ENCODE measurements at places on chromosomes 6 and 20.

- peak; percentile 50 for DNase-seq
Observed at GRCh38 chr6:99241905-99242534, 107.5 kb downstream of the FAXC start.

DNA sequence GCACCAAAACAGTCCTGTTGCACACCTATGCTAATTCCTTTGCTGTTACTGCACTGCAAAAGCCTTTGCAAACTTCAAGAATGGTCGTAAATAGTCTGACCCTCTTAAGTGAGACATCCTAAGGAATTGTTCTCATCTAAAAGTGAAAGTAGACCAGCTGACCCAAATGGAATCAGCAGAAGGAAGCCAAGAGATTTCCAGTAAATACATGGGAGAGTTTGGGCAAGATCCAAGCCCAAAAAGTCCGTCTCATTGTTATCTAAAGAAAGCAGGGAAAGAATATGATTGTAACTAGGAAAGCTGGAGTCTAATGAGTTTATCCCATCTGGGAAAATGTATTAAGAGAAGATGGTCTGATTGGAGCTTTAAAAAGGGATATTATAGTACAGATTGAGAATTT, 43.0 kb upstream of the HIVEP1 start:
- no peak for DNase-seq

DNA sequence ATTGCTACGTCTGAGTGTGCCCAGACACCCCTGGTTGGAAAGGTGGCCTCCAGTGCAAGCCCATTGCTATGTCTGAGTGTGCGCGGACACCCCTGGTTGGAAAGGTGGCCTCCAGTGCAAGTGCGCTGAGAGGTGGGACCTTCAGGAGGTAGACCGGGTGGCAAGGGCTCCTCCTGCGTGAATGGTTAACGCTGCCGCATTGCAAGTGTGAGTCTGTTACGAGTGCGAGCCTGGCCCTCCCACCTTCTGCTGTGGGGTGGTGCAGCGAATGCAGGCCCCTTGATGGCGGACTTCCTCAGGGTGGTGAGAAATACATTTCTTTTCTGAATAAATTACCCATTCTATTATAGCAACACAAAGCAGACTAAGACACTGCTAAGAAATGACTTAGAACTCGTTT, 208.8 kb downstream of the DLL1 start:
- no peak for DNase-seq

DNA sequence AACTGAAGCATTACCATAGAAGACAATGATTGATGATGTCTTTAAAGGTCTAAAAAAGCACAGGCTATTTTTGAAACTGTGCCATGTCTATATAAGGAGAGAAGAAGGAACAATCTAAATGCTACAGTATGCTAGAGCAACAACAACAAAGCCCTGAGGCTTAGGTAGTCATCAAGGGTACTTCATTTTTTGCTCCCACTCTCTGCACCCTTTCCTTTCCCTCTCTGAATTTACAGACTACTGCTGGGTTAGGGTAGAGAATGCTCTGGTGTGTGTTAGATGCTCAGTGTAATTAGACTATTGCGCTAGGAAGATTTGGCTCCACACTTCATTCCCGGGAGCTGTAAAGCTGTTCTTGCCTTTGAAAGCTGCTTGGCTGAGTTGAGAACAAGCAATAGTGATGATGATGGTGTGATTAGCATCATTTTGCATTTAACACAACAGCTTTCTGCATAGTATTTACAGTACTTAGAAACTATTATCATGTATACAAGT, 1262.5 kb upstream of the CITED2 start:
- DNase-seq, result no peak

DNA sequence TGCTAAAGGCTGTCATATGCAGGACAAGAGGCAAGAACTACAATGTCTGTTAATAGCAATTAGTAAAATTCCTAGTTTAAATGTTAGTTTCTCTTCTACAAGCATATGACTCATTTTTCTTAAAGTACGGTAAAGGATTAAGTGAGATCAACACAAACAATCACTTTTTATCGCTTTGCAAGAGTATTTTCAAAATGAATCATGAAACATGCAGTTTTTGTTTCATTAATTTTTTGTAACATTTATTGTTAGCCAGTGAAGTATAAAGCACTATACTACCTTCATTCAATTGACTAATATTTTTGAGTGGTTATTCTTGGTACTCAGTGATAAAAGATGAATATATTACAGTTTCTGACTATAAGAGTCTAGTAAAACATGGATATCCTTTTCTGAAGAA, 138.6 kb downstream of the AHI1 start:
- DNase-seq, result no peak

DNA sequence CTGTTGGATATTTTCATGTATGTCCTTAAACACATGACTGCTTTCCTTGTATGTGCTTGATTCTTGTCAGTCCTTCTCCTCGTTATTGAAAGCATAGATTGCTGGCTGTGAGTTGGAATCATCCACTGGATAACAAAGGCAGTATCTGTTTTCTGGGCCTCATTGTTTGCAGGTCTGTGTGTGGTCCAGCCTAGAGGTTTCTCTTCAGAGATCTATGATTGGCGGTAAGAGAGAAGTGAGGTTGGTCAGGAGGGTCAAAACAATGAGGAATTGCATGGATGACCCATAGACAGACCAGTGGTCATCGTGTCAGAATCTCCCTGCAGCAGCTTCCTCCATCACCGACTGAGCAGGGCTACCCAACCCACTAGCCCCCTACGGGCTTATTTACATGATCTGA, 915.0 kb downstream of the KIF16B start:
- peak; percentile 5 for DNase-seq

DNA sequence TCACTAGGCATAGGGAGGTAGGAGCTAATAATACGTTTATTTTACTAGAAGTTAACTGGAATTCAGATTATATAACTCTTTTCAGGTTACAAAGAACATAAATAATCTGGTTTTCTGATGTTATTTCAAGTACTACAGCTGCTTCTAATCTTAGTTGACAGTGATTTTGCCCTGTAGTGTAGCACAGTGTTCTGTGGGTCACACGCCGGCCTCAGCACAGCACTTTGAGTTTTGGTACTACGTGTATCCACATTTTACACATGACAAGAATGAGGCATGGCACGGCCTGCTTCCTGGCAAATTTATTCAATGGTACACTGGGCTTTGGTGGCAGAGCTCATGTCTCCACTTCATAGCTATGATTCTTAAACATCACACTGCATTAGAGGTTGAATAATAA, 1.1 kb downstream of the HFE start:
- DNase-seq, result no peak

DNA sequence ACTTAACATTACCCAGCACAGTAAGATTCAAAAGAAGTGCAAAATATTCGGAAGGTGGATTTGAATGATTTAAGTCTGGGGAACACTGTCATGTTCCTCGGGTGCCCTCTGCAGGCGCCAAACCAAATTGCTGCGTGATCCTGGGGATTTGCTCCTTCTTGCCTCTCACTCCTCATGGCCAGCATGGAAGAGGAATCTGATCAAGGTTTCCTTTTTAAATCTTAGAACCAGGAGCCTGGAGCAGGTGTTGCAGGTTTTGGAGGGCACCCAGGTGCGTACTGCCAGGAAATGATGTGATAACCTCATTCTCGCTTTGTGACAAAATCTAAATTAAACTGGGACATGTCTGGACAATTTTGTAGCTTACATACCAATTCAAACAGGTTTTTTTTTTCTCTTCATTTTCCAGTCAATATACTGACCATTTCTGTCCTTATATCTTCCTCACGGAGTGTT, 8.1 kb upstream of the PFDN4 start:
- DNase-seq, result peak; percentile 80

GRCh38 chr6:109526905-109527628, 44.0 kb upstream of the ZBTB24 start:
- peak; percentile 39 for DNase-seq

DNA sequence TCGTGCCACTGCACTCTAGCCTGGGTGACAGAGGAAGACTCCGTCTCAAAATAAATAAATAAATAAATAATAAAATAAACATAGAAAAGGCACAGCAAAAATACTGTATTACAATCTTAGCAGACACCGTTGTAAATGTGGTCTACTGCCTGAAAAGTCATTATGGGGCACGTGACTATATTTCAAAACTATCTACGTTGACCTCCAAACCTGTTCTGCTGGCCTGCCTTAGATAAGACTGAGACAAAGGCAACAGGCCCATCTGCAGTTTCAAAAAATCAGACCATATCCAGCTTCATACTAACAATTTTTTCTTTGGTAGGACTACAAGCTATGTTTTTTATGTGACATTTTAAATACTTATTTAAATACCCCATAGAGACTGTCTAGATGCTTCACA, 59.1 kb downstream of the AGPAT4 start:
- DNase-seq, result no peak

DNA sequence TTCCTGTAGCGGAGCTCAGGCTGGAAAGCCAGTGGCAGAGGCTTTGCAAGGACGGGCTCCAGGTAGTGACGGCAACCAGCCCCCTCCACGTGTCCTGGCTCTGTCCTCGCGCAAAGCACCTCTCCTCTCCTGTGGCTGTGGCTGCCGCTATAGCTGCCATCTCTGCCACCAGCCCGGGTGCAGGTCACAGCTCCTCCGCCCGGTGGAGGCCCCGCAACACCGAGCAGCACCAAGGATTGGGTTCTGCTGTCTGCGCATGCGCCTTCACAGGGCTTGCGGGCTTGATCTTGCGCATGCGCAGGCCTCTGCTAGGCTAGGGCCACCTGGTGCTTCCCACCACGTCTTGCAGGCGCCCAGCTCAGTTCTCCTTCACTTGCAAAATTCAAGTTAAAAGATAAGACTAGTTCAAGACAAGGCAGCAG, 625.4 kb downstream of the QKI start:
- DNase-seq, result no peak

GRCh38 chr6:75306064-75306463, 21.5 kb upstream of the TMEM30A start:
- DNase-seq, result no peak

DNA sequence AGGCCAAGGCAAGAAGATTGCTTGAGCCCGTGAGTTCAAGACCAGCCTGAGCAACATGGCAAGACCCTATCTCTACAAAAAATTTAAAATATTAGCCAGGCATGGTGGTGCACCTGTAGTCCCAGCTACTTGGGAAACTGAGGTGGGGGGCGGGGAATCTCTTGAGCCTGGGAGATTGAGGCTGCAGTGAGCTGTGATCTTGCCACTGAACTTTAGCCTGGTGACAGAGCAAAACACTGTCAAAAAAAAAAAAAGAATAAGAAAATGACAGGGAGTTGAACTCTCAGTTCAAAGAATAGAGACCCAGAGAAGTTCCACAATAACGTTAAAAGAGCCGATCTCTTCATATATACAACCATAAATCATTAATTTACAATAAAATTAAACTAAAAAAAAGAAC, 24.8 kb upstream of the AMD1 start:
- no peak for DNase-seq

DNA sequence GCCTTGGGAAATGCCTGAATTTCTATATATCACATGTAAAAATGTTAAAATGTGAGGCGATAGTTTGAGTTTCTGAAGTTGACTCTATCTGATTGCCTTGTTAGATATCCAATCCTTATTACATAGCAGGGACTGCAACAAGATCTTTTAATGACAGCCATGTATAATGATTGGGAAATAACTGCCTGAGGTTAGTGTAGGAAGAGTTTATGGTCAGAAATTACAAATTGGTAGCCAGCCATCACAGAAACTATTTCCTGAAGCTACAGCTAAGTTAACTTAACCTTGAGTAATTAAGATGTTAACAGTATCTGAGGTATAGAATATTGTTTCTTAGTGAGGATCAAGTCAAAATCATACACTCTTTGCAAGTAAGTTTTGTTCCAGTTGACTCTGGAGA, 41.0 kb downstream of the AKIRIN2 start:
- no peak for DNase-seq

GRCh38 chr6:4664117-4664626, 112.0 kb upstream of the CDYL start:
- peak; percentile 54 for DNase-seq

GRCh38 chr6:89927791-89928550, 33.7 kb downstream of the GJA10 start:
- DNase-seq, result no peak

- no peak for DNase-seq
Observed at GRCh38 chr6:11445146-11445545, 92.4 kb upstream of the TMEM170B start.

DNA sequence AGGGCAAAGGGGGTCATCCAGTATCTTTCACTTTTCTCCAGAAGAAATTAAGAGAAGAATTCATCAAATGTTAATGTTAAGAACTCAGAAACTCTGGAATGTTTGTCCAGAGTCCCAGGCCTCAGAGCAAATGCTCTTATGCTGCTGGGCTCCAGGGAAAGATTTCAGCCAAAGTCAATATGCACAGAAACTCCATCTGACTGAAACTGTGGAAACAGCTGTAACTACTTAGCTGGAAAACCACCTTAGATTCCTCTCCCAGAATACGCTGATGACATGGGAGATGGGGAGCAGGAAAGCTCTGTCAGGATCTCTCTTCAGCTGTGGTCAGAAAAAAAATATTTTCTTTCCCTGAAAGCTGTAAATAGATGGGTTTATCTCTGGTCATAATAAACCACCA, 559.6 kb downstream of the RFPL4B start:
- no peak for DNase-seq

DNA sequence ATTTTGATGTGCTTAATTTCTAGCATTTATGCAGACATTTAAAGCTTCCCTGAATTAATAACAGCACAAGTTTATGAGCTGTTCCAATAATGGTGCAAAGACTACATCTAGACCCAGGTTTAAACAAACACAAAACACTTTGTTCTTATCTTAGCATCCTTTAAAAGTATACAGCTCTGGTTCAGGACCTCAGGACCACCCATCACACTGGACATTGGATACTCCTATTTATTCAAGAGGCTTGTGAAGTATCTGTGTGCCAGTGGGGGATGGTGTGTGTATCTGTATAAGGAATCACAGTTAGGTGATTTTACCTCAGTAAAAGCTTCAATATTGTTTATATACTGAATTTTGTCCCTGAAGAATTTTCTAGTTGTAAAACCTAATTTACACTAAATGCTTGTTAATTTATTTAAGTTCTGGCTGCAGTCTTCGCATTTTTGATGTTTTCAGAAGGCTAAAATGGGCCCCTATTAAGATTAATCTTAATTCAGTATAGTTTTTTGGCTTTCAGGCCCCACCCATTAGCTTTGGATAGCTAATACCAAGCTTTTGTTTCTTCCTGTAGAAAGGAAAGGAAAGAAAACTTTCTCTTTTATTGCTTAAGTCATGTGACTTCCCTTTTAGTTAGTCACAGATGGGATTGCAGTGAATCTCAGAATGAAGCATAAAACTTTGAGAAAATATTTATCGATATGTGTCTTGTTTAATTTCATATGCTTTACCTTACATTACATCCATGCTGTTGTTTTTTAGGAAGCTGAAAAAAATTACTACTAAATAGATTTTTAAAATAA, 13.1 kb downstream of the LIN28B start:
- no peak for DNase-seq

DNA sequence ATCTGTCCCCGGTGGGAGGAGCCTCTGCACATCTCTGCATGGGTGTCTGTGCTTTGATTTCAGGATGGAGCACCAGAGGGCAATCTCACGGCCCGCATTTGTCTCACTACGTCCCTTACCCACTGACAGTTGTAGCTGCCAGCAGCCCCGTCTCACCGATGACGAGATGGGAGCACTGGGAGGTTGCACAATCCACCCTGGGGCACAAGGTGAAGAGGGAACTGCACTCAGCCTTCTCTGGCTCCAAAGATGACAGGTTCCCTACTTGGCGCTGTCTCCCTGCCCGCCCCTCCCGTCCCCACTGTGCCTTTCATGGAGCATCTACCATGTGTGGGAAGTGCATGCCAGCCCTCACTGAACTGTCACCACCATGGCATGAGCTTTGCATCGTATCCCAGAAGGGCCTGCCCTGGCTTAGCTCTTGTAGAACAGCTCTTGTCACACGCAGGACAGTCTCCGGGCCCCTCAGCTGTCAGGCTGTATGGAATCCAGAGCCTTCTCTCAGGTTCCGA, 99.9 kb upstream of the PMEPA1 start:
- DNase-seq, result no peak

Data from midbrain (tissue), 1 donor.